MCF 10A (cell line): ENCODE measurements at places on chromosomes 5 and 9.

- no peaks in the 10 kb centered on the region for H3K27me3 ChIP-seq
- H3K36me3 ChIP-seq, result no peaks in the 10 kb centered on the region
- H3K27ac ChIP-seq, result no peak overlapping the region
- no peak overlapping the region for H3K4me3 ChIP-seq
Measured at GRCh38 chr5:137071931-137072330, 427.2 kb downstream of the SPOCK1 start.

GRCh38 chr5:134183481-134183880, 6.7 kb upstream of the SKP1 start:
- no peak overlapping the region for H3K4me3 ChIP-seq
- no peak overlapping the region for H3K27ac ChIP-seq
- no peaks in the 10 kb centered on the region for H3K4me1 ChIP-seq
- no peaks in the 10 kb centered on the region for H3K36me3 ChIP-seq
- DNase-seq, result no peak
- H3K27me3 ChIP-seq, result no peaks in the 10 kb centered on the region

GRCh38 chr9:37626708-37627292, 24.0 kb upstream of the FRMPD1 start:
- H3K4me1 ChIP-seq, result peaks cover 7% of the 10 kb centered on the region
- DNase-seq, result no peak

- H3K36me3 ChIP-seq, result no peaks in the 10 kb centered on the region
- no peak overlapping the region for H3K4me3 ChIP-seq
- H3K4me1 ChIP-seq, result peaks cover 5% of the 10 kb centered on the region
- peaks cover 64% of the 10 kb centered on the region for H3K27me3 ChIP-seq
Measured at GRCh38 chr9:74742792-74743730, 144.7 kb downstream of the TRPM6 start.

DNA sequence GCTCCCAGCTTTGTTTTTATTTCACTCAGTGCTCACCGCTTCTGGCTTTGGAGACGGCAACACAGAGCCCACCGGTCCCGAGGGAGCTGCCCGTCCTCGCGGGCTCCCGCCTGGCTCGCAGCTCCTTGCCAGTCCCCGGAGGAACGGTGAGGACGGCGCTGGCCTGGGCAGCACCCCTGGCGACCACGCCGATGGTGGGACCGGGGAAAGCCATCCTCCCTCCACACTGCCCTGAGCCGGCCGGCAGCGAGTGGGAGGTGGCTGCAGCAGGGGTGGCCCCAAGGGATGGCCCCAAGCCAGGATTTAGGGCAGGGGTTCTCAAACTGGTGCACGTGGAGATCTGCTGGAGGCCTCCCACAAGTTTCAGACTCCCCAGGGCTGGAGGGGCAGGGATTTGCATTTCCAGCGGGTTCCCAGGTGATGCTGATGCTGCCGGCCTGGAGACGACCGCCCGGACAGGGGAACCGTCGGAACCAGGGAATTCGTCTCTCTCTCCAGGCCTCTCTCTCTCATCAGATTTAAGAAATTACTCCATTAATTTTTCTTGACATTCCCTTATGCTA, 293.2 kb upstream of the IRX4 start:
- no peak overlapping the region for H3K27ac ChIP-seq
- H3K4me3 ChIP-seq, result no peak overlapping the region
- no peak for DNase-seq
- H3K27me3 ChIP-seq, result peaks cover 21% of the 10 kb centered on the region
- H3K36me3 ChIP-seq, result no peaks in the 10 kb centered on the region
- no peaks in the 10 kb centered on the region for H3K4me1 ChIP-seq

GRCh38 chr5:154627698-154628678, 127.2 kb upstream of the LARP1 start:
- H3K4me1 ChIP-seq, result no peaks in the 10 kb centered on the region
- H3K27me3 ChIP-seq, result no peaks in the 10 kb centered on the region

DNA sequence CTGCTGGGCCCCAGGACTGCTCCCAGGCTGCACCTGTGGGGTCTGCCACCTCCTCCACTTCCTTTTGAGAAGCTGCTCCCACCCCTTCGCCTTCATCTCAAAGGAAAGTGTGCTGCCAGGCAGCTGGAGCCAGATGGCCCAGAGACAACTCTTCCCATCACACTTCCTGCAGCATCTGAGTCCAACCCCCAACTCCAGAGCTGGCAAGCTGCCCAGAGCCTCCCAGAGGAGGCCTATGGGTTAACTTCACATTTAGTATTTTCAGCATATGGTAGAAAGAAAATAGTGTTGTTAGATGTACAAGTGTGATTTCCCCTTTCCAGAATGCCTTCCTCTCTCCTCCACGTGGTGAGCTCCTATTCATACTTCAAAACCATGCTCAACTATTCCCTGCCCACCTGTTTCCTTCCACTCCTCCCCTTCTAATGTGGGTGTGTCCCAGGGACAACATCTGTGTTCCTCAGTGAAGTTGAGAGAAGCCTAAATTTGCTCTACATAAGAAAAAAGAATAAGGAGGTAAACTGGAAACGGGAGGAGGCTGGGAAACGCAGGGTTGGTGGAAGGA, 38.6 kb upstream of the KCNMB1 start:
- H3K27me3 ChIP-seq, result peaks cover 60% of the 10 kb centered on the region
- no peak overlapping the region for H3K4me3 ChIP-seq
- no peak overlapping the region for H3K27ac ChIP-seq
- DNase-seq, result no peak
- no peaks in the 10 kb centered on the region for H3K36me3 ChIP-seq
- H3K4me1 ChIP-seq, result no peaks in the 10 kb centered on the region

DNA sequence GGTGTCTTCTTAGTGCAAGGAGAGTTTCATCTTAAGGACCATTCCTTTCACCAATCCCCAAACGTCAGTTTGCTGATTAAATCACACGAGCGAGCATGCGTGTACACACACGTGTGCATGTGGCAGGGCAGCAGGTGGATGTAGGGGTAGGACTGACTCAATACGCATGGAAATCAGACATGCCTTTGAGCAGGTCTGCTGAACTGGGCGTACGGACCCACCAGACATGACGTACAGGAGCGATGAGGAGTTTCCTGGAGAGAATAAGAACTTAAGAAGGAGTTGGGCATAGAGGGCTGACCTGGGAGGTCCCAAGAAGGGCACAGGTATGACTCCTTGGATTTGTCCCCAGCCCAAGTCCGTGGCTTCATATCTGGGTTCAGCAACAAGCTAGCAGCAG, 170.0 kb downstream of the FGF18 start:
- H3K4me3 ChIP-seq, result no peak overlapping the region
- no peak for DNase-seq
- H3K4me1 ChIP-seq, result no peaks in the 10 kb centered on the region
- H3K36me3 ChIP-seq, result no peaks in the 10 kb centered on the region

DNA sequence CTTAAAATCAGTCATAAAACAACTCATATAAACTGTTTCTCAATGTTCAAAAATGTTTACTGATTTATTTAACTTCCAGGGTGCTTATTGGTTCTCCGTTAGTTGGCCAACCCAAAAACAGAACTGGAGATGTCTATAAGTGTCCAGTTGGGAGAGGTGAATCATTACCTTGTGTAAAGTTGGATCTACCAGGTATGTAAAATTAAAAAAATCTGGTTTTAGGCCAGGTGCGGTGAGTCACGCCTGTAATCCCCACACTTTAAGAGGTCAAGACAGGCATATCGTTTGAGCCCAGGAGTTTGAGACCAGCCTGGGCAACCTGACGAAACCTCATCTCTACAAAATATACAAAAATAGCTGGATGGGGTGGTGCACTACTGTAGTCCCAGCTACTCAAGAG, 73.7 kb downstream of the ITGA1 start:
- peaks cover 21% of the 10 kb centered on the region for H3K4me1 ChIP-seq
- H3K27ac ChIP-seq, result no peak overlapping the region
- no peaks in the 10 kb centered on the region for H3K27me3 ChIP-seq
- H3K4me3 ChIP-seq, result no peak overlapping the region

DNA sequence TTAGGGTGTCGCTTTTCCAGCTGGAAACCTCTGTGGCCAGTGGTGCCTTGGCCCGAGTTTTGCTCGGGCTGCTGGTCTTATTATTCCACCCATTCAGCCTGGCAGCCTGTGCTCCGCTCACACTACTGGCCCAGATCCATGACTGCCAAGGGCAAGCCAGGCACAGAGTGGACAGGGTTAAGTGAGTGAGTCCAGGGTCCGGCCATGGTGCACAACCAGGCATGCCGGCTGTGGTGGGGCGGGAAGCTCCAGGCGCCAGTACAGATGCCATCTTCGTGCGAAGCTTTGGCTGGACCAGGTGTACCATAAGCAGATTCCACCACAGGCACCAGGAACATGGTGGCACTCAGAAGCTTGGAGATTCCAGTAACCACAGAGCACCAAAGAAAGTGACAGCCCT, 580.2 kb upstream of the FAM174A start:
- no peak overlapping the region for H3K4me3 ChIP-seq
- H3K27me3 ChIP-seq, result peaks cover 84% of the 10 kb centered on the region
- H3K36me3 ChIP-seq, result no peaks in the 10 kb centered on the region
- no peak overlapping the region for H3K27ac ChIP-seq

- H3K4me1 ChIP-seq, result peaks cover 34% of the 10 kb centered on the region
- H3K27ac ChIP-seq, result no peak overlapping the region
- no peaks in the 10 kb centered on the region for H3K27me3 ChIP-seq
- peaks cover 5% of the 10 kb centered on the region for H3K36me3 ChIP-seq
- no peak overlapping the region for H3K4me3 ChIP-seq
Measured at GRCh38 chr9:91103931-91104330, 257.8 kb downstream of the AUH start.

GRCh38 chr9:77877976-77878375, 153.6 kb downstream of the GNAQ start:
- no peak overlapping the region for H3K4me3 ChIP-seq
- DNase-seq, result peak; percentile 15
- H3K4me1 ChIP-seq, result peaks cover 7% of the 10 kb centered on the region
- no peak overlapping the region for H3K27ac ChIP-seq

DNA sequence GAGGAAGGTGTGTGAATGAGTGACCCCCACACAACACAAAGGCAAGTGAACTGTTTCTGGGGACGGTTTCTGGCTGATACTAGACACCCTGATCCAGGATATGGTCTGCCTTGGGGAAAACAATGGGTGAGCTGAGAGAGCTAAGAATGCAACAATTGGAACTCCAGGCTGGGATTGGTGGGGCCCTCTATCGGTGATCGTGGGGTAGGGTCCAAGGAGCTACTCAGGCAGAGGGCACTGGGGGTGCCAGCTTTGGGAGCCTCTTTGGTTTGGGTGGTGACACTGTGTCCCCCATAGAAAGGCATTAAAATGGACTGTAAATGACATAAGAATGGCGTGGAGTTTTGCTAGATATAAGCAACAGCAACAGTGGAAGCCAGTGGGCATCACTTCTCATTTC, 439.1 kb downstream of the DMAC1 start:
- H3K27me3 ChIP-seq, result peaks cover 7% of the 10 kb centered on the region
- peak; percentile 18 for DNase-seq
- H3K36me3 ChIP-seq, result peaks cover 6% of the 10 kb centered on the region
- no peak overlapping the region for H3K4me3 ChIP-seq

- no peaks in the 10 kb centered on the region for H3K27me3 ChIP-seq
- H3K36me3 ChIP-seq, result no peaks in the 10 kb centered on the region
- no peaks in the 10 kb centered on the region for H3K4me1 ChIP-seq
- DNase-seq, result no peak
Measured at GRCh38 chr9:3648722-3649246, 123.0 kb upstream of the RFX3 start.
